ENCODE measurements at places on chromosomes 4 and X. TPM values are rescaled to one million over a fixed set of nuclear protein-coding genes. Genes with fewer than 3 reads are reported as not detected.

- peak; percentile 23 for DNase-seq
- no peak overlapping the region for H3K27ac ChIP-seq
- no peaks in the 10 kb centered on the region for H3K36me3 ChIP-seq
- peaks cover 18% of the 10 kb centered on the region for H3K4me1 ChIP-seq
- no peaks in the 10 kb centered on the region for H3K27me3 ChIP-seq
These were observed 89.3 kb upstream of the MAML3 start for GRCh38 chr4:140243278-140243753.

DNA sequence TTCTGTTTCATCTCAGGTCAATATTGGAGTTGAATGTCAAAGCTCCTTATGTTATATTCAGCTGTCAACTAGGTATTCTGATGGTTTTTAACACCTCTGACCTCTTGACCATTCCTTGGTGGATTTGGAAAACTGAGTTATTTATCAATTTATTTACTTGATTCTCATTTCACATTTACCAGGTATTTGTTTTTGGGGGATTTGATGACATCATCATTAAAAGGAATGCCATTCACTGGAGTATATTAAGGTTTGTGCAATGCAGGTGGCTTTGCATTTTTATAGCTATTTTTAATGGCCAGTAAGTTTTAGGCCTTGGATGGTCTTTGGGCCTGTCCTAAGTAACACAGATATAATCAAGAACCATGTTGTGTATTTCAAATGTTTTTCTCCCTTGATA is 67.2 kb downstream of the TSPAN7 start:
- no peak overlapping the region for H3K27ac ChIP-seq
- no peak overlapping the region for H3K4me3 ChIP-seq
- H3K36me3 ChIP-seq, result no peaks in the 10 kb centered on the region
- no peaks in the 10 kb centered on the region for H3K4me1 ChIP-seq
- no peak for DNase-seq

- no peak overlapping the region for H3K4me3 ChIP-seq
- DNase-seq, result no peak
- no peak overlapping the region for H3K27ac ChIP-seq
- peaks cover 44% of the 10 kb centered on the region for H3K36me3 ChIP-seq
- H3K27me3 ChIP-seq, result no peaks in the 10 kb centered on the region
These were observed 31.6 kb downstream of the RNF4 start for GRCh38 chr4:2500547-2500946.

BANK1 gene
- total RNA-seq, result not detected

- no peaks in the 10 kb centered on the region for H3K36me3 ChIP-seq
- no peak overlapping the region for H3K4me3 ChIP-seq
- no peak for DNase-seq
- H3K4me1 ChIP-seq, result no peaks in the 10 kb centered on the region
These were observed 75.2 kb upstream of the TSPAN5 start for GRCh38 chr4:98733601-98734000.

DAPP1 gene
- total RNA-seq, result 18.8 TPM

DNA sequence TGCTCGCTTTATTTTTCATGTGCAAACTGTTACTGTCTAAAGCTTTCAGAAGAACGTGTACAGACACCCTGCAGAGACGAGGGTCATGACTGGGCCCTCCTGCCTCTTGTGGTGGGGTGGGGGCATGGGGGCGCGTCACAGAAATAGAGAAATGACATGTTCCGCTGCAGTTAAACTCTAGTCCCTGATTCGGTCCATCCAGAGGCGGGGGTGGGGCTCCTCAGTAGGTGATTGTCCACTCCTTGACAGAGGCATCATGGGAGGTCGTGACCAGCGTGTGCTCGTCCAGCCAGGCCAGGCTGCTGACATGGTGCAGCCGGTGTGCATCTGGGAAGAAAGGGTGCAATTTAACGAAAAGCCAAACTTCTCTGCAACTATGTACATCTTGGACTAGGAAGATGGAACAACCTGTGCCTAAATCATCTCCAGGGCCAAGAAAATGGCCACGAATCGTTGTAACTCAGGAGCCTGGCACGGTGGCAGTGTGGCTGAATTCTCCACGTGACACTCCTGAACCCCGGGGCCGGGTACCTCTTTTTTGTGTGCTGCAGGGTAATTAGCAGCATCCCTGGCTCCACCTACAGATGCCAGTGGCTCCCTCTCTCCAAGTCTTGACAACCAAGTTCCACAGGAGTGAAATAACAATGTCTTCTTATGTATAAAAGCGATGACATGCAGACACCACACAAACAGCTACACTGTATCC is 41.3 kb downstream of the WDR1 start:
- H3K36me3 ChIP-seq, result peaks cover 63% of the 10 kb centered on the region
- no peak for DNase-seq
- H3K27me3 ChIP-seq, result no peaks in the 10 kb centered on the region

GAGE12J gene
- not detected for total RNA-seq

- no peak within 1 kb of the TSS for H3K27ac ChIP-seq
- no peaks in the 10 kb centered on the region for H3K36me3 ChIP-seq
- DNase-seq, result no peak
- peaks cover 81% of the 10 kb centered on the region for H3K27me3 ChIP-seq
- no peak within 1 kb of the TSS for H3K4me3 ChIP-seq
These were observed at the start of gene NKX6-1 for GRCh38 chr4:84498935-84499623. Gene NKX6-1 (minus strand): TSS chr4:84499292. CDS start chr4:84498228, 1,064 bp downstream.

- no peak overlapping the region for H3K27ac ChIP-seq
- H3K36me3 ChIP-seq, result no peaks in the 10 kb centered on the region
- H3K4me3 ChIP-seq, result no peak overlapping the region
- no peaks in the 10 kb centered on the region for H3K27me3 ChIP-seq
- H3K4me1 ChIP-seq, result no peaks in the 10 kb centered on the region
These were observed 3.5 kb downstream of the GPR34 start for GRCh38 chrX:41692162-41692749.

USP17L27 gene
- total RNA-seq, result not detected

GAB1 gene
- 0.95 TPM for total RNA-seq

GRCh38 chrX:14913241-14913640 is 40.0 kb downstream of the MOSPD2 start:
- no peak overlapping the region for H3K4me3 ChIP-seq
- DNase-seq, result no peak
- no peaks in the 10 kb centered on the region for H3K36me3 ChIP-seq
- H3K27ac ChIP-seq, result no peak overlapping the region
- H3K4me1 ChIP-seq, result no peaks in the 10 kb centered on the region

GRCh38 chrX:31110657-31111056 is 38.8 kb upstream of the FTHL17 start:
- H3K36me3 ChIP-seq, result no peaks in the 10 kb centered on the region
- no peak for DNase-seq
- H3K27me3 ChIP-seq, result no peaks in the 10 kb centered on the region

GRCh38 chr4:3851211-3851610 is 85.0 kb downstream of the ADRA2C start:
- H3K27me3 ChIP-seq, result no peaks in the 10 kb centered on the region
- H3K4me1 ChIP-seq, result no peaks in the 10 kb centered on the region
- no peaks in the 10 kb centered on the region for H3K36me3 ChIP-seq
- no peak overlapping the region for H3K4me3 ChIP-seq

DNA sequence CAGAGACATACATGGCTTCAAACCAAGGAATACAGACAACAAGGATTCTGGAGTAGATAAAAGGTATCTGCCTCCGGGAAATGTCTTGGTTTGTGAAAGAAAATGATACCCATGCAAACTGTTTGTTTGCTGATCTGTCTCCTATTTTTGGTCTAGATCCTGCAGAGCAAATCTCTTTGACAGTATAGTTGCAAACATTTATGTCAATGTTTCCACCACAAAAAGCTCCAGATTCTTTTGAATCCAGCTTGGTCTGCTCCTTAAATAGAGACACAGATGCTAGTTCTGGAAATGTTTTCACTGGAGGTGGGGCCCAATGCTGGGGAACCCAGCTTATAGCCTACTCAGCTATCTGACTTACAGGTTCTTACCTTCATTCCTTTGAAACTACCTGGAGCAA is 119.7 kb downstream of the ATG4A start:
- no peaks in the 10 kb centered on the region for H3K36me3 ChIP-seq
- H3K27ac ChIP-seq, result no peak overlapping the region
- DNase-seq, result no peak
- H3K4me1 ChIP-seq, result no peaks in the 10 kb centered on the region
- no peak overlapping the region for H3K4me3 ChIP-seq

DNA sequence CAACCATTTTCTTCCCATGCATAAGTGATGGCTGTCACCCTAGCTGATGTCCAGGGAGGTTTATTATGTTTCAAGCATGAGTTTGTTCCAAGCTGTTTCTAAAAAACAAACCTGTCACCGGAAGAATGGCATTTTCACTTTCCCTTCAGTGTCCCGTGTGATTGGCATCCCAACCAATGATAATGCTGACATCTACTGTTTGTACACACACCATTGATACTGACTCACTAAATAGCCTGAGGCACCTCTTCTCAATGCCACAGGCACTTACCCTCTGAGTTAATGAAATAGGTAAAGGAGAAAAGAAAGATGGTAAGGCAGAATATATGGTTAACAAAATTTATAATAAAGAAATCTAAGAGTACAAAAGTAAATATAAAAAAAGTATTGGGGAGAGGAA is 23.1 kb upstream of the VCX2 start:
- H3K4me1 ChIP-seq, result no peaks in the 10 kb centered on the region
- DNase-seq, result no peak
- H3K4me3 ChIP-seq, result no peak overlapping the region

TRAM1L1 gene
- total RNA-seq, result not detected

GRCh38 chr4:165085946-165086345 is 26.7 kb downstream of the TMEM192 start:
- DNase-seq, result no peak
- H3K27me3 ChIP-seq, result no peaks in the 10 kb centered on the region
- no peak overlapping the region for H3K4me3 ChIP-seq
- no peak overlapping the region for H3K27ac ChIP-seq
- H3K36me3 ChIP-seq, result peaks cover 6% of the 10 kb centered on the region

- no peak overlapping the region for H3K27ac ChIP-seq
- no peaks in the 10 kb centered on the region for H3K27me3 ChIP-seq
- peaks cover 5% of the 10 kb centered on the region for H3K4me1 ChIP-seq
- no peak for DNase-seq
- H3K4me3 ChIP-seq, result no peak overlapping the region
These were observed 177.9 kb upstream of the STK26 start for GRCh38 chrX:131845201-131845600.

GPR143 gene
- total RNA-seq, result not detected

GRCh38 chr4:160100316-160100715 is 997.4 kb downstream of the RAPGEF2 start:
- H3K4me3 ChIP-seq, result no peak overlapping the region
- H3K36me3 ChIP-seq, result no peaks in the 10 kb centered on the region
- no peaks in the 10 kb centered on the region for H3K27me3 ChIP-seq
- no peak for DNase-seq
- H3K27ac ChIP-seq, result no peak overlapping the region

GAGE13 gene
- total RNA-seq, result not detected

SCML2 gene
- 3.3 TPM for total RNA-seq
